ENCODE measurements at places on chromosomes 16 and 17.
A peak's percentile ranks its signal among the peaks of the same experiment; 100 is the strongest.

- H3K36me3 ChIP-seq = no peaks in the 10 kb centered on the region
- no peaks in the 10 kb centered on the region for H3K27me3 ChIP-seq
- no peak for DNase-seq
- peaks cover 13% of the 10 kb centered on the region for H3K4me1 ChIP-seq
- peak overlapping the region; percentile 29 for H3K4me3 ChIP-seq
Observed at GRCh38 chr17:2571523-2572303, 21.7 kb upstream of the PAFAH1B1 start.

GRCh38 chr17:49469831-49470810, 25.0 kb upstream of the NGFR start:
- no peak for DNase-seq
- H3K36me3 ChIP-seq = no peaks in the 10 kb centered on the region
- H3K27me3 ChIP-seq = peaks cover 65% of the 10 kb centered on the region
- H3K27ac ChIP-seq = no peak overlapping the region
- no peaks in the 10 kb centered on the region for H3K4me1 ChIP-seq
- no peak overlapping the region for H3K4me3 ChIP-seq

DNA sequence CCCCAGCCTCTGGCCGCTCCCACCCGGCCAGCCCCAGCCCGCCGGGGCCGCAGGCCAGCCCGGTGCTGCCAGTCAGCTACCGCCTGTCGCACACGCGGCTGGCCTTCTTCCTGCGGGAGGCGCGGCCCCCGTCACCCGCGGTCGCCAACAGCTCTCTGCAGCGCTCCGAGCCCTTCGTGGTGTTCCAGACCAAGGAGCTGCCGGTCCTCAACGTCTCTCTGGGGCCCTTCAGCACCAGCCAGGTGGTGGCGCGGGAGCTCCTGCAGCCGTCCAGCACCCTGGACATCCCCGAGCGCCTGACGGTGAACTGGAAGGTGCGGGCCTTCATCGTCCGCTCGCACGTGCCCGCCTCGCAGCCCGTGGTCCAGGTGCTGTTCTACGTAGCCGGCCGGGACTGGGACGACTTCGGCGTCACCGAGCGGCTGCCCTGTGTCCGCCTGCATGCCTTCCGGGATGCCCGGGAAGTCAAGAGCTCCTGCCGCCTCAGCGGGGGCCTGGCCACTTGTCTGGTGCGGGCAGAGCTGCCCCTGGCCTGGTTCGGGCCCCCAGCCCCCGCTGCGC, 46.8 kb downstream of the TMEM132E start:
- DNase-seq = no peak
- H3K27ac ChIP-seq = no peak overlapping the region
- peaks cover 59% of the 10 kb centered on the region for H3K27me3 ChIP-seq
- peaks cover 7% of the 10 kb centered on the region for H3K4me1 ChIP-seq

DNA sequence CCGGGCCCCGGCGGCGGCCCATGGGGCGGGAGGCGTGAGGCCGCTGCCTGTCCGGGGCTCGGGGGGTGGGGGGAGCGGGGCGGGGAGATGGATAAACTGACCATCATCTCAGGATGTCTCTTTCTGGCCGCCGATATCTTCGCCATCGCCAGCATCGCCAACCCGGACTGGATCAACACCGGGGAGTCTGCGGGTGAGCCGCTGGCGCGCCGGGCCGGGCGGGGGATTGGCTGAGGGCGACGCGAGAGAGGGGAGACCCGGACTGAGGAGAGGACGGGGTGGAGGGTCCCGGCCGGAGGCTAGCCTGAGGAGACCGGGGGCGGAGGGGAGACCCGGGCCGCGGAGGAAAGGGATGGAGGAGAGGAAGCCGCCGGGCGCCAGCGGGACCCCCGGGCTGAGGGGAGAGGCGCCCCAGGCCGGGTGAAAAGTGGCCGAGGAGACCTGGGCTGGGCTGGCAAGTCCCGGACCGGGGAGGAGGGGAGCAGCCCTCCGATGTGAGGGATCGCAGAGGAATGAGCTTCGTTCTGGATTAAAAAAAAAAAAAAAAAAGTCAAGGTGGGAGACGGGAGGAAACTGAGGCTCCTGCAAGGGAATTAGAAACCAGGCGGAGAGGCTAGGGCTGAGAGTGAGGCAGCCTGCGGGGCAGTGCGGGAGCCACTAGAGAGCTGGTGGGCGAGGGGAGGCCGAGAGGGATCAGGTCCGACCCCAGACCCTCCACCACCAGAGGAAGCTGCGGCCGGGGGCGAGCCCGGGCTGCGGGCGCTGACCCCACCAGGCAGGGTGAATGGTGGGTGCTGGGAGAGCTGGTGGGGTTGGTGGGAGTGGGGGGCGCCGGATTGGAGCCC, 526 bp downstream of the MOSMO start:
- peak overlapping the region; percentile 94 for H3K4me3 ChIP-seq
- no peaks in the 10 kb centered on the region for H3K27me3 ChIP-seq
- H3K36me3 ChIP-seq = no peaks in the 10 kb centered on the region
- DNase-seq = peak; percentile 41
- peak overlapping the region; percentile 90 for H3K27ac ChIP-seq

DNA sequence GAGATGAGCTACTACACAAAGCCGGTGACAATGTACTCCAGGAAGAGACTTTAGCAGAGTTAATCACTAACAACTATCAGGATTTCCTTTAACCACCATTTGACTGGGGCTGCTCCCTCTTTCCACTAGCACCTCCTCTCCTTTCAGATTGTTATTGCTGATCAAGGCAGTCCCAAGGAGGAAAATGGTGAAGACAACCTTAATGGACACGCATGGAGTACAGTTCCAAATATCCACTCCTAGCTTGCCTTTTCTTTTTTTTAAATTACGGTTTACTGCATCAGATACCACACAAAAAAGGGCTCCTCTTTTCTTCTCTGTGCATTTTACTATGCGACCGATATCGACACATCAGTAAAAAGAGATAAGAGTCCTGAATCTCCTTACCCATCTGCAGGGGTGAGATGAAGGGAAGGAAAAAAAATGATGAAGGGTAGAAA, 30.9 kb downstream of the FAM222B start:
- H3K4me1 ChIP-seq = peaks cover 59% of the 10 kb centered on the region
- H3K36me3 ChIP-seq = peaks cover 11% of the 10 kb centered on the region
- no peaks in the 10 kb centered on the region for H3K27me3 ChIP-seq
- no peak for DNase-seq
- peak overlapping the region; percentile 94 for H3K27ac ChIP-seq
- H3K4me3 ChIP-seq = peak overlapping the region; percentile 99

- peaks cover 4% of the 10 kb centered on the region for H3K4me1 ChIP-seq
- H3K36me3 ChIP-seq = no peaks in the 10 kb centered on the region
- H3K4me3 ChIP-seq = no peak overlapping the region
- no peak overlapping the region for H3K27ac ChIP-seq
- DNase-seq = no peak
Observed at GRCh38 chr16:71670537-71670936, 44.6 kb downstream of the MARVELD3 start.

DNA sequence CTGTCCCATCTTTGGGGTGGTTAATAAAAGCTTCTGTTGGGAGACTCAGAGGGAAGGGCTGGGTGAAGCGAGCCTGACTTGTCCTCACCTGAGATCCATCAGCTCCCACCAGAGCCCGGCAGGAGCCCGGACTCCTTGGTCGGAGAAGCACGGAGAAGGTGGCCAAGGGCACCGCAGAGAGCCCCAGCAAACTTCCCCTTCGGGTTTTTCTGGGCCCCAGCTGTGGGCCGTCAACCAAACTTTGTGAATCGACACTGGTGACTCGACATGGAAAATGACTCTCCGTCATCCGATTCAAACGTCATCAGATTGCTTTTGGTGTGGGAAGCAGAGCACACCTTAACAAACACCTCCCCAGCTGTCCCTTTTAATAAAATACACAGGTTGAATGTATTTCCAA, 21.4 kb downstream of the ENPP7 start:
- no peaks in the 10 kb centered on the region for H3K36me3 ChIP-seq
- H3K27ac ChIP-seq = no peak overlapping the region
- peaks cover 13% of the 10 kb centered on the region for H3K4me1 ChIP-seq

- no peaks in the 10 kb centered on the region for H3K4me1 ChIP-seq
- H3K27ac ChIP-seq = no peak overlapping the region
- H3K4me3 ChIP-seq = no peak overlapping the region
- peaks cover 4% of the 10 kb centered on the region for H3K27me3 ChIP-seq
Observed at GRCh38 chr16:47855431-47855830, 300.4 kb downstream of the ABCC12 start.

GRCh38 chr16:67170949-67171649, 761 bp downstream of the NOL3 start:
- no peak overlapping the region for H3K27ac ChIP-seq
- DNase-seq = no peak
- H3K36me3 ChIP-seq = no peaks in the 10 kb centered on the region
- H3K4me3 ChIP-seq = peak overlapping the region; percentile 67

GRCh38 chr17:9958586-9959281, 53.7 kb upstream of the RCVRN start:
- no peaks in the 10 kb centered on the region for H3K4me1 ChIP-seq
- no peak for DNase-seq
- no peaks in the 10 kb centered on the region for H3K36me3 ChIP-seq
- H3K27me3 ChIP-seq = no peaks in the 10 kb centered on the region
- no peak overlapping the region for H3K4me3 ChIP-seq
- H3K27ac ChIP-seq = no peak overlapping the region

DNA sequence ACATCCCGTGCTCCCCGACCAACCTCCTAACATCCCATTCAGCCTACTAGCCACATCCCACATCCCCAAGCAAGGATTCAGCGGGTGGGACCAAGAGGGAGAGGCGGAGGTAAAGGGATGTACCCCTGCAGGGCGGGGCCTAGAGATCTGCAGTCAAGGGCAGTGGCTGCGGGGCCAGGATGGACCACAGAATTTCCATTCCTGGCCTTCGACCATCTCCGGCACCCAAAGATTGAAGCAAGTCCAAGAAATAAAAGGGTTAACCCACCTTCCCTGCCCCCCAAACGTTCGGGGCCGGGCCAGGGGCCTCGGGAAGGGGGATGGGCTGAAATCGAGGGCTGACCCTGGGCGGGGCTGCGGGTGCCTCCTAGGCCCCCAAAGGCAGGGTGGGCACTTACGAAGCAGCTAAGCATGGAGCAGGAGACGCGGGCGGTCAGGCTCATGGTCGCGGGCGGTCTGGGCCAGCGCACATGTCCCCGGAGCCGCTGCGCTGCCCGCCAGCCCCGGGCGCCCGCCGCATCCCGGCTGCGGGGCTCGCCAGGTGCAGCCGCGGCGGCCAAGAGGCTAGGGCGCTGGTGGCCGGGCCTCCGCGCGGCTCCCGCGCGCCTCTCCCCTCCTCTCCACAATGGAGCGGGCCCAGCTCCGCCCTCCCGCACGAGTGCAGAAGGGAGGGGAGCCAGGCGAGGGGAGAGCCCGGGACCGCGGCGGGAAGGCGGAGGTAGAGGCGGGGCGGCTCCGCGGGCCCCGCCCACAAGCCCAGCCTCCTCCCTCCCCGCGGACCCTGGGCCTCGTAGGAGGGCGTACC, at the start of gene MTMR4:
Gene MTMR4 (minus strand): TSS at position 674 of the 805 bp plus-strand sequence. CDS start 231 bp downstream, at position 443.
- peak within 1 kb of the TSS; percentile 59 for H3K27ac ChIP-seq
- H3K27me3 ChIP-seq = no peaks in the 10 kb centered on the region
- H3K4me1 ChIP-seq = peaks cover 61% of the 10 kb centered on the region
- DNase-seq = peak; percentile 84

- DNase-seq = no peak
- peak overlapping the region; percentile 52 for H3K27ac ChIP-seq
- H3K4me3 ChIP-seq = peak overlapping the region; percentile 97
- H3K27me3 ChIP-seq = no peaks in the 10 kb centered on the region
- peaks cover 2% of the 10 kb centered on the region for H3K36me3 ChIP-seq
- H3K4me1 ChIP-seq = peaks cover 33% of the 10 kb centered on the region
Observed at GRCh38 chr16:28863929-28864793, 518 bp downstream of the SH2B1 start.

- H3K4me1 ChIP-seq = peaks cover 51% of the 10 kb centered on the region
- H3K27ac ChIP-seq = peak overlapping the region; percentile 91
- H3K4me3 ChIP-seq = peak overlapping the region; percentile 82
Observed at GRCh38 chr16:50154420-50154950, 1.4 kb downstream of the TENT4B start.

DNA sequence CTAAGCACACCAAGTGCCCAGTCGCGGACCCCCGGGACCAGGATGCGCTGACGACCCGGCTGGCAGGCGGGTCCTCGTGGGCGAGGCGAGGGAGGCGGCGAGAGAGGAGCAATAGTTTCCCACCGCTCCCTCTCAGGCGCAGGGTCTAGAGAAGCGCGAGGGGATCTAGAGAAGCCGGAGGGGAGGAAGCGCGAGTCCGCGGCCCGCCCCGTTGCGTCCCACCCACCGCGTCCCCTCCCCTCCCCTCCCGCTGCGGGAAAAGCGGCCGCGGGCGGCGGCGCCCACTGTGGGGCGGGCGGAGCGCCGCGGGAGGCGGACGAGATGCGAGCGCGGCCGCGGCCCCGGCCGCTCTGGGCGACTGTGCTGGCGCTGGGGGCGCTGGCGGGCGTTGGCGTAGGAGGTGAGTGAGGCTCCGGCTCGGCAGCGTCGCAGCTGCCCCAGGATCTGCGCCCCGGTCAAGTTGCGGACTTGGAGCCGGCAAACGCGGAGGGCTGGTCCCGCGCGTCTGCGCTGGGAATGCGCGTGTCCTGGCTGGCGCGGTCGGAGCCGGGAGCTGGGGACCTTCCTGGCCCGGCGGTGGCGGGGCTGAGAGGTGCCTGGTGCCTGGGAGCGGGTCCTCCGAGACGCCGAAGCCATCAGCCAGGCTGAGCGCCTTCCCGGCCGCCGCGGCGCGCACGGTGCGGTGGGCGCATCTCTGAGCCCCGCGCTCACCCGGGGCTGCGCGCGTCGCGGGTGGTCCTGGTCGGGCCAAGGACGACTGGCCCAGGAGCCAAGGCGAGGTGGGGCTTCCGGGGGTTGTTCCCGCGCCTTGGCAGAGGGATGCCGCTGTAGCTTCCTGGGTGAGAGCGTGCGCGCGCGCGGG, at the start of gene ITGB3:
Gene ITGB3 (plus strand): TSS at position 287 of the 862 bp plus-strand sequence. CDS start 35 bp downstream, at position 322.
- H3K27ac ChIP-seq = peak within 1 kb of the TSS; percentile 58
- H3K36me3 ChIP-seq = no peaks in the 10 kb centered on the region
- H3K27me3 ChIP-seq = peaks cover 64% of the 10 kb centered on the region
- H3K4me1 ChIP-seq = peaks cover 19% of the 10 kb centered on the region
- peak; percentile 82 for DNase-seq

DNA sequence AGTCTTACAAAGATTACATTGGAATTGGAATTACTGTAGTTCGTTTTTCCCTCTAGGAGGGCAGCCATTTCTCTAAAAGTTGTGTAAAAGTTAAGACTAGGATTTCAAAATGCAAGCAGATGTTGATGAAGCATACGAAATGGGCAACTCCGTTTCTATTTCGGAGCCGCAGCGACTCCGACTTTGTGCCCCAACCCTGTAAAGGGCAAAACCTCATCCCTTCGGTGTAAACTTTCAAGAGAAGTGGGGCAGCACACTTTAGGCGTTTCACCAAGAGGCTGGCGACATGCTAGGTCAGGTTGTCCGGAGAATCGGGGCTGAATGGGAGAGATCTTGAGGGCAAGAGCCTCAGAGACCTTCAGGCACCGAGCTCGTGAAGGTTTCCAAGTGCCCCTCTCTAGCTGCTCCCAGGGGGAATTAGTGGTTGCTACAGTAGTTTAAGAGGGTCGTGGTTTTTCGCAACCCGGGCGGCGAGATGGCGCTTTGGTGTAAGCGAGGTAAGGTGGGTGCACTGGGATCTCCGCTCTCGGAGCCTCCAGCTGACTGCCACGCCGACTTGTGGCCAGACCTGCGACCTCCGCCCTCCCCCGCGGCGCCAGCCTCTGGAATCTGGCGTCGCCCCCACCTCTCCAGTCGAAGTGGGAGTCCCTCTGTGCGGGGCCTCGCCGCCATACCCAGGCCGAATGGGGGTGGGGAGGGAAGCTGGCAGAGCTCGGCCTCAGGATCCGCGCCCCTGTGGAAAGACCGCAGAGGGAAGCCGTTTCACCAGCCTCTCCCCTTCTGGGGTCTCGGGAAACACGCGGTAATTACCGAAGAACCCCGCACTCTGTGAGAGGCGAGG, 1.0 kb upstream of the HEXIM2 start:
- H3K27ac ChIP-seq = peak overlapping the region; percentile 96
- peaks cover 20% of the 10 kb centered on the region for H3K36me3 ChIP-seq
- peaks cover 50% of the 10 kb centered on the region for H3K4me1 ChIP-seq
- no peaks in the 10 kb centered on the region for H3K27me3 ChIP-seq

GRCh38 chr16:997440-998051, 16.0 kb downstream of the SOX8 start:
- H3K27me3 ChIP-seq = peaks cover 8% of the 10 kb centered on the region
- no peak overlapping the region for H3K27ac ChIP-seq
- no peaks in the 10 kb centered on the region for H3K36me3 ChIP-seq

All from activated T-cell treated with anti-CD3 and anti-CD28 coated beads, Interleukin-2, amount 50 U/mL, for 72 hours (primary cell).